ENCODE measurements at places on chromosomes 6 and 20.

- DNase-seq, result peak; percentile 24
Observed at GRCh38 chr6:114304304-114304887, 38.4 kb downstream of the HS3ST5 start.

GRCh38 chr6:34414999-34415858 lies 10.6 kb downstream of the RPS10 start:
- peak; percentile 9 for DNase-seq

- DNase-seq, result no peak
Observed at GRCh38 chr20:21808863-21809664, 103.6 kb downstream of the PAX1 start.

DNA sequence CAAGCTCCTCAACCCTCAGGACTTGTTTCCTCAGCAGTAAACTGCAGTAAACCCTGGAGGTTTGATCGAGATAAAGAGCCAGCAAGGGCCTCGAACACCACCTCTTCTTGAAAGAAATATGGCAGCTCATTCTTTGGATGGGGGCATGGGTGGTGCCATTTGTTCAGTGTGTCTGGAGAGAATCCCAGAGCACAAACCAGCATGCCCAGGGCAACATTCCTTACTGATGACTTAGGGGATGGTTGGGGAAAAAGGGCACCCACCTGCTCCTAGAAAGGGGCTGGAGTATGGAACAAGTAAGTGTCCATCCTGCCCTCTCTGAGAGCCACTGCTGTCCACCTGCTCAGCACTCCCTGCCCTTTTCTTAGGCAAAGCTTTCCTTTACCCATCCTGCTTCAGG lies 31.3 kb upstream of the ZFAND3 start:
- no peak for DNase-seq

DNA sequence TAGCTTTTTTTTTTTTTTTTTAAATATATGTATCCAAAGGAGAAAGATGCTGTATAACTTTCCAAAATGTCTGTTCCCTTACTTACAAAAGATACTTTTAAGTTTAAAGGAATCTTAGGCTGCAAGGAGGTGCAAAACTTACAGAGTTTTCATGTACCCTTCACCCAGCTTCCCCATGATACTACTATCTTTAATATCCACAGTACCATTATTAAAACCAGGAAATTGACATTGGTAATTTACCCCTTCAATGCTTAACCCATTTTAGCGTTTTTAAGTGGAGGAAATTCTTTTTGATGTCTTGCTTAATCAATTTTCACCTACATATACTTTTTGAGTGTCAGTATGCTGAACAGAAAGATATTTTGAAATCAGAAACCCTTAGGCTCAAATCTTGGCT lies 310.9 kb downstream of the PRL start:
- no peak for DNase-seq

- no peak for DNase-seq
Observed at GRCh38 chr6:14396826-14397517, 279.4 kb downstream of the CD83 start.

DNA sequence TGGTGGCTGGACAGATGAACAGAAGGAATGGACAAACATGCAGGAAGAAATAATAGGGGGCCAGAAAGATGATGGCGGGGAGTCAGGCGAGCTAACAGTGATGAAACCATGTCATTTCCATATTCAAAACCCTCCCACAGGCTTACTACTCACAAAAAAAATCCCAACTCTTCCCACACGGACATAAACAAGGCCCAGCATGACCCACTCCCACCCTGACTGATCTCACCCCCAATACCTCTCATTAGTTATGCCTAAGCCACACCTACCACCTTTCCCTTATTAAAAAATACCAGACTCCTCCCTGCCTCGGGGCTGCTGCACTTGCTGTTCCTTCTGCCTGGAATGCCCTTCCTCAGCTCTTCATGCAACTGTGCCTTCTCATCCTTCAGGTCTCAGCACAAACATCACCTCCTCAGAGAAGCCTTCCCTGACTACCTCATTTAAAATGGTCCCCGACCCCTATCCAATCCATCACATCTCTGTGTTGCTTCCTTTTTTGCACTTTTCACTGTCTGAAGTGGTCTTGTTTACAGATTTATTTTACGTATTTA lies 145.8 kb downstream of the PREX1 start:
- no peak for DNase-seq

DNA sequence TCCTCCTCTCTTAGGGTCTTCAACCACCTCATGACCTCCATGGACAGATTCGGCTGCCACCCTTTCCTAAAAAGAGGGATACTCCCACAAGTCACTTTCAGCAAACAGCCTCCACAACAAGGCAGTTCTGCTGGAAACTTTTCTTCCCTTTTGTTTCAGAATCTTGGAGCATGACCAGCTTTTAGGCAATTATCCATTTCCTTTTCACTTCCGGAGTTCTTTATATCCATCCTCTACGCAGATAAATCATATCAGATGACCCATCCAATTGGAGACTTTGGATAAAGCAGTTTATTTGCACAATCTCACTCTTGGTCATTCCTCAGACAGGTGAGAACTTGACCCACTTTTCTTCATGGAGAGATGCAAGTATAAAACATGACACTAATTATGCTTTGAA lies 398.5 kb downstream of the LMBRD1 start:
- DNase-seq, result no peak

DNA sequence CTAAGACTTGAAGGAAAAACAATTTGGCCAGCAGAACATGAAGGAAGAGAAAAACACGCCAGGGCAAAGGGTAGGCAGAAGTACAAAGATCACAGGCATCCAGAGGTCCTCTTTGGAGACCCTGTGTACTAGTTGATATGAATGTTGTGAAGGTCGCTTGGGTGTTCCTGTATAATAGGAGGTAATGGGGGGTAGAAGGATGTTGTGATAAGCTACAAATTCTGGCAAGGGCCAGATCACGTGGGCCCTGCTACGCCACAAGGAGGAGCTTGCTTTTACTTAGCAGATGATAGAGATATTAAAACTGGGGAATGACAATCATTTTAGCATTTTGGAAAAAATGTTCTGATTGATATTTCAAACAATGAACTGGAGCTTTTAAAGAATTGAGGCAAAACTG lies 878 bp upstream of the HLA-DMA start:
- no peak for DNase-seq

DNA sequence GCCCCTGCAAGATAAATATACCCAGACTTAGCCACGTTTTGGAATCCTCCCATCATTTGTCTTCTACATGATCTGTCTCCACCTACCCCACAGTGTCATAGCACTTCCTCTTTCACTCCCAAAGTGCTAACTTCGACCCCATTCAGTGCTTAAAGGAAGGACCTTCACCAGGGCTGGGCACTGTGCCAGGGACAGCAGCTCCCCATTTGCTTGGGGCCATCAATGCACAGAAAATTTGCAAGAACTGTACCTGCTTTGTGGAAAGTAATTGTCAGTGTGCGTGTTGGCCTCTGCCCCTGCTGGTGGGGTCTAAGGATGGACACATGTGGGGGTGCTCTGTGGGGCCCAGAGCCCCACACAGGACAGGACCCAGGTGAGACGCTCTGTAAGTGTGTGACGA lies 5.2 kb upstream of the BPIFA2 start:
- DNase-seq, result no peak

DNA sequence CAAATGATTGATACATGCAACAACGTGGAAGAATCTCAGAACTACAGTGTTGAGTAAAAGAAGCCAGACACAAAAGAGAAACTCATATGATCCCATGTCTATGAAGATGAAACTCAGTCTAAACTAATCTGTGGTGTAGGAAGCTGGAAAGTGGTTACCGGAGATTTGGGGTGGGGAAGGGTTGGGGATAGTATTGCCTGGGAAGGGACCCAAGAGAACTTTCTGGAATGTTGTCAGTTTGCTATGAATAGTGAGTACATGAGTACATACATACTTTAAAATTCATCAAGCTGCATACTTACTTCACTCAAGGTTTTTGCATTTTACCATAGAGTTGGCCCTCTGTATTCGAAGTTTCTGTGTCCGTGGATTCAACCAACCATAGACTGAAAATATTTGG lies 106.0 kb downstream of the SAMD5 start:
- DNase-seq, result no peak

DNA sequence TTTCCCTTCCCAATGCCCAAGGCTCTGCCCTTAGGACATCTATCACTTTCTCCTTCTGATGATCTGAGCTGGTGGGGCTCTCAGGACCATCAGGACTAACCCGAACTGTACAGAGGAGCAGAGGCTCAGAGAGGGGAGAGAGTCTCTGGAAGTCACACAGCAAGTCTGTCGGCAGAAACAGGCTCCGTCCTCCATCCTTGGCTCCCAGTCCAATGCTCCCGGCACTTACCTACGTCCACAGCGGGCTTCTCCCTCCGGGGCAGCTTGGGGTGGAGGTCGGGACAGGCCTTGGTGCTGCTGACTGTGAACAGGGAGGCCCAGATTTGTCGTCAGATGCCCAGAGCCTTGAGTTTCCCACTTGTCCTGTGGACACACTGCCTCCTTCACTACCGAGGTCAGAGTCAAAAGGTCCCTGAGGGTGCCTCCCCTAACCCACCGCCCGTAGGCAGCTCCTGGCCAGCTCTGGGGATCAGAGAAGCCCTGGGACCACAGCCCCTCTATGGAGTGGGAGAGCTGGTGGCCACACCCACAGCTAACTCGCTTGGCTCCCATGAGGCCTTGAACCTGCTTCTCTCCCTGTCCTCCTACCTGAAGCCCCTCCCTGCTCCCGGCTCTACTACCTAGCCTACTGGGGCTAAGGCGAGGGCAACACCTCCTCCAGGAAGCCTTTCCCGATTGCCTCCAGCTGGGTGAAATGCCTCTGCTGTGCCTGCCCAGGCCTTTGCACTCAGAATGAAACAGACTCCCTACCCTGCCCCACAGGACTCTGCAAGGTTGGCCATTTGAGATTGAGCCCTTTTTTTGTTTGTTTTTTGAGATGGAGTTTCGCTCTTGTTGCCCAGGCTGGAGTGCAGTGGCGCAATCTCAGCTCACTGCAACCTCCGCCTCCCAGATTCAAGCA lies 22.6 kb downstream of the VSTM2L start:
- DNase-seq, result no peak

DNA sequence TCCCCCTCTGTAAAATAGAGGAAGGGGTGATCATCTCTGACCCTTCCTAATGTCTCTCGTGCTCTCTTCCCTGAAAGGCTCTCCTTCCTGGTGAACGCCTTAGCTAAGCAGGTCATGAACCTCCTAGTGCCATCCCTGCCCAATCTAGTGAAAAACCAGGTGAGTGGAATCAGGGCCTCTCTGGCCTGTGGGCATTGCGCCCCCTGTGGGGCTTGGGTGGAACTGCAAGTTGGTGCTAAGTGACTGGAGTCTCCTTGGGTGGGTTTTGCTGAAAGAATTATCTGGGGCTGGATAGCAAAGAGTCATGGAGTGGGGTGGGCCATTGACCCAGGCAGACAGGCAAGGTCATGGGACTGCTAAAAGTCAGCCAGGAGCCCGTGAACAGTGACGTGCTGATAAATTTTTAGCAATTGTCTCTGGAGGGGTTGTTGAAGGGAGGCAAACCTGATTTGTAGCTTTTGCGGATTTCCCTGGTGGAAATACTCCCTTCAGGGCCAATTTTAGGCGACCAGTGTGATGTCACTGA lies 8.9 kb downstream of the BPIFB1 start:
- peak; percentile 40 for DNase-seq

GRCh38 chr6:61538801-61539200 lies 747.2 kb downstream of the KHDRBS2 start:
- no peak for DNase-seq

GRCh38 chr6:36853325-36853724 lies 14.1 kb upstream of the CPNE5 start:
- DNase-seq, result no peak

GRCh38 chr6:21747441-21747840 lies 153.9 kb downstream of the SOX4 start:
- no peak for DNase-seq

GRCh38 chr20:7285918-7286556 lies 518.6 kb downstream of the BMP2 start:
- peak; percentile 80 for DNase-seq

DNA sequence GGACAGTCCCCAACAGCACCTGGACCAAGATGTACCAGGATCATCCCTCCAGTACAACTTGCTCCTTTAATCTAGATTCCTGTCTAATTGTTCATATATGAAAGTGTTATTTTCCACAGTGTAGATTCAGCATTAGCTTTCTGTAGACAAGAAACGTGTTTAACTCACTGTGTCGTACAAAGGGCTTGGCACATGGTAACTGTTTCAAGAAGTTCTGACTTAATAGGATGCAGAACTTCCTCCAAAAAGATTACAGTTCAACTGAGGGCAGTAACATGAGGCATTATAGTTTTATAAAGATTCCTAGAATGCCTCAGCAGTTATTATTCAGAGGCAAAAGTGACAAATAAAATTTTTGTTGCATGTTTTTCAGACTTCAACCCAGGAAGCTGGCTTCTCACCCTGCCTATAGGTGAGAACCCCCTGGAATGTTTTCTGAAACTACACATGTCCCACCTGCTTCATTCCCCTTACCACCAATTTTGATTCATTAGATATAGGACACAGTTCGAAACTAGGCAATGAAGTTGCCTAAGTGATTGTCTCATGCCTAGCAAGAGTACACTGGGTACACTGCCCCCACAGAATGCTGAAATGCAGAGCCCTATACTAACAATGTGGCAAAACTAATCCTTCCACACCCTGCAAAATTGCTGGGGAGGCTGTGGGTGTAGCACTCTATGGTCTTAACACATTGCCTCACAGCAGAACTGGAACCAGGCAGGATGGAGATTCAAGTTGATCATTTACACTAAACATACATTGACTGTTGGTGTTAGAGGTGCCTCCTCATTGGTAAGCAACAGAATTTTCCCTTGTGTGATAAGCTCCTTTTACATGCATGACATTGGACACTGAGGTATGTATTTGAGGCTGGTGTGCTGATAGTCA lies 22.6 kb upstream of the SH3BGRL2 start:
- no peak for DNase-seq
